ENCODE measurements at places on chromosomes 7 and 10. TPM values are rescaled to one million over a fixed set of nuclear protein-coding genes. Genes with fewer than 3 reads are reported as not detected.

AKR1C4 gene
- total RNA-seq, result not detected

RSBN1L gene
- 23.4 TPM for total RNA-seq

DYNC1I1 gene
- total RNA-seq, result 3.5 TPM

MIOS gene
- total RNA-seq, result 26.1 TPM

GRID1 gene
- total RNA-seq, result not detected

EFCAB10 gene
- total RNA-seq, result not detected

CYP2C8 gene
- not detected for total RNA-seq

CH25H gene
- total RNA-seq, result 0.40 TPM

RNF133 gene
- 0.37 TPM for total RNA-seq

GPC2 gene
- total RNA-seq, result 0.99 TPM

ACTR3C gene
- not detected for total RNA-seq

CUL2 gene
- total RNA-seq, result 27.3 TPM

NUDT1 gene
- total RNA-seq, result 42.5 TPM

CALML5 gene
- not detected for total RNA-seq
